ENCODE measurements at places on chromosomes 1 and 21.

DNA sequence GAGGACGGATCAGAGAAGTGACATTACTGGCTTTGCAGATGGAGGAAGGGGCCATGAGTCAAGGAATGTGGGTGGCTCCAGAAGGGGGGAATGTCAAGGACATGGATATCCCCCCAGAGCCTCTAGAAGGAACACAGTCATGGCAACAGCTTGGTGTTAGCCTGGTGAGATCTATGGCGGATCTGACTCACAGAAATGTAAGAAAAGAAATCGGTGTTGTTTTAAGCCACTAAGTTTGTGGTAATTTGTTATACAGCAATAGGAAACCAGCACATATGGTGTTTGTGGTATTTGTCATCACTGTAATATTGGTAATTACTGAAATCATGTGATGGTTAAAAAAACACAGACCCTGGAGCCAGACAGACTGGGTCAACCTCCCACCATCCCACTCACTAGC, 236.2 kb downstream of the SETD4 start:
- no peak for DNase-seq

GRCh38 chr1:116418091-116418830, 45.2 kb downstream of the ATP1A1 start:
- peak; percentile 83 for DNase-seq

DNA sequence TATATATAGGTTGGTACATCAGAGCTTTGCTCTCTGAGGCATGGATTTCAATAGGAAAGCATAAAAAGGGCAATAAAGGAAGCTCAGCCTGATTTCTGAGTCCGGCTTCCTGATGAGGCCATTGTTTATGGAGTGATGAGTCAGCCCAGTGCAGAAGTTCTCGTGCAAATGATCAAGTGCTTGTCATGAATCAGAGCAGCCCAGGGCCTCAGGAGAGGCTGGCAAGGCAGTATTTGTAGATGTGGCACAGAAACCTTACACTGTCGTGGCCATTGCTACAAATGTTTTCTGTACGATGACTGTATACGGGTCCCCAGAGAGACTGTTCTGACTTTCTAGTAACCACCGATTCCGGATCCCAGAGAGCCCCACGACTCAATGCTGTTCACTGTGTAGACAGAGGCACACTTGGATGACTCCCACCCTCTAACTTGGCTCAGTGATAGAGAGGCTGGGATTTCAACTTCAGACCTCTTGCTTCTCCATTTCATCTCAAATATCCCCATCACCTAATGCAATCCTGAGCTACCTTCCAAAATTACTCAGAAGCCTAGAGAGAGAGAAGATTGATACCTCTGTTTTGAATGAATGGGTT, 26.8 kb downstream of the UMODL1 start:
- peak; percentile 69 for DNase-seq

- DNase-seq = peak; percentile 26
Observed at GRCh38 chr1:172742599-172743500, 83.9 kb downstream of the FASLG start.

DNA sequence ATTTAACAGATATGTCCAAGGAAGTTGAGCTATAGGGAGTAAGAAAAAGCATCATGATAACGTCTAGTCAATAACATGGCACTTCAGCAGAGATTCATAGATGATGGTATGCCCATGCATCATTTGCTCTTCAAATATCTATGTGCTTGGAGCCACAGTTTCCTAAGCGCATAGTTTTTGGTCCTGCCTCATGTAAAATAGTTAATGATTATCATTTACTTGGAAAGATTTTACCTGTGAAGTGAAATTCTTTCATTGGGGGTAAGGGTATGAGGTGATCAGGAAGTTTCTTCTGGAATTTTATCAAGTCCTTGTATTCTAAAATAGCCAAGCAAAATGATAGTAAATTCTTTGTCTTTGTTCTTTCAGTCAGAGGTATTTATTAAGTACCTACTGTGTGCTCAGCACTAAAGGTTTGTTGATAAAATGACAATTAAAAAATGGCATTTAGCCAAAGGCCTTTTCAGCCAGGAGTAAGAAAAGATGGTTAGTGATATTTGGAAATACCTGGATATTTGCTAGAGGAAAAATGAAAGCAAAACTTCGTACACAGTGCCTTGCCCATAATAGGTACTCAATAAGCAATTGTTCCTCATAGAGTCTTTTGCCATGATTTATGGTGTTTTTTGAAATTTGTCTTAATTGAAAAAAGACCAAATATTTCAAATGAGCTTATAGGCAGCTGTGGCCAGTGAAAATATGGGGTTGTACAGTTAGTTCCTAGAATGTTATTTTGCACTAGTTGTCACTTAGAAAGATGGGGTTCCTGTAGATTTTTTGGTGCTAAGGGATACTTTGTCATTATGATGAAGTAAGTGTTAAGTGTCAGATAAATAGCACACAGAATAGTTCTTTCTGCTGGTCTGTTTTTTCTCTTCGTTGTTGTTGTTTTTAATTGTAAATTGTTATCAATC, 13.1 kb downstream of the PDIK1L start:
- DNase-seq = no peak

- no peak for DNase-seq
Observed at GRCh38 chr1:59972216-59972927, 45.8 kb upstream of the CYP2J2 start.

- DNase-seq = no peak
Observed at GRCh38 chr21:46553993-46554392, 50.9 kb downstream of the S100B start.

DNA sequence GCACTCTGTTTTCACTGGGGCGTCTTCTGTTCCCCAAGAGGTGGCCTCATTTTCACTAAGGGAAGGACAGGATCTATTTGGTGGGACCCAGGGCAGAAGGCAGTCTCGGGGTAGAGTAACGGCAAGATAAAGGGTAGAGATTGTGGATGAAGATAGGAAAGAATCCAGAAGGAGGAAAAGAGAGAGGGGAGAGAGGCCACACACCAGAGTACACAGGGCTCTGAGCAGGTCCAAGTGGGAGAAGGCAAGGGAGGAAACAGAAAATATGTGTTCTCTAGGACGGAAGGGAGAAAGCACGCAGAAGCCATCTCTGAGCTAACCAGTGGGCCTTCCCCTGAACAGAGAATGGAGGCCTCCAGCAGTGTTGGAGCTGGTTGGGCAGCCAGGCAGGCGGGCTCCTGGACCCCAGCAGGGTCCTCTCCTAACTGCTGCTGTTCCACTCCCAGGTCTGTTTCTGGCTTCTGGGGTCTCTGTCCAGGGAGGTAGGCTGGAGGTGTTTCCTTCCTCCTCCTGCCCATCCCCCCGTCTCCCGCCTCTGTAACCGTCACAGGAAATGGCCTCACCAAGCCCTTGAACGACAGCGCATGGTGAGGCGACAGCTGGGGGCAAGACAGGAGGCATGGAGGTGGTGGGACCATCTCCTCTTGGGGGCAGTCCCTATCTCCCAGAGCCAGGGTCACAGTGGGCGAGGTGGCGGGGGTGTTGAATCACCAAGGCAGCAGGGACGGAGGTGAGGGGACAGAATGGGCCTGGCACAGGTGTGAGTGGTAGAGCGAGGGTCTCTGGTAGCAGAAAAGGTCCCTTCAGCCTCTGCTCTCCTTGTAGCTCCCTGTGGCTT, 649 bp downstream of the PTPN7 start:
- no peak for DNase-seq

GRCh38 chr21:41817877-41818855, 51.3 kb upstream of the RIPK4 start:
- no peak for DNase-seq

- DNase-seq = no peak
Observed at GRCh38 chr1:2031546-2032540, 12.7 kb downstream of the GABRD start.

DNA sequence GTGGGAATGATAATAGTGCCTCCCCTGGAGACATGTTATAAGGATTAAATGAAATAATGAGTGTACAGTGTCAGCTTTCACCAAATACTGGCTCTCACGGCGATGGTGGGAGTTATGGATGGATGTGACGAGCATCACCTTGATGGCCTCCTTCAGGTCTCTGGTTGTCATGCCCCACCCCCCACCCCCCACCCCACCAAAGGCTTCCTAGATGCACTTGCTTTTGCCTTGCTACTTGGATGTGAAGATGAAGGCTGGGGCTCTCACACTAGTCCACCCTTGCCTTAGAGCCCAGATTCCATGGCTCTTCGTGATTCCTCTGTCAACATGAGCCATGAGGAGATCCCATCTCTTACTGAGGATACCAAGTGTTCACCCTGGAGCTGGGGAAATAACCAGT, 412.3 kb downstream of the NPHP4 start:
- no peak for DNase-seq

- no peak for DNase-seq
Observed at GRCh38 chr21:40173816-40174215, 306.6 kb downstream of the PCP4 start.

DNA sequence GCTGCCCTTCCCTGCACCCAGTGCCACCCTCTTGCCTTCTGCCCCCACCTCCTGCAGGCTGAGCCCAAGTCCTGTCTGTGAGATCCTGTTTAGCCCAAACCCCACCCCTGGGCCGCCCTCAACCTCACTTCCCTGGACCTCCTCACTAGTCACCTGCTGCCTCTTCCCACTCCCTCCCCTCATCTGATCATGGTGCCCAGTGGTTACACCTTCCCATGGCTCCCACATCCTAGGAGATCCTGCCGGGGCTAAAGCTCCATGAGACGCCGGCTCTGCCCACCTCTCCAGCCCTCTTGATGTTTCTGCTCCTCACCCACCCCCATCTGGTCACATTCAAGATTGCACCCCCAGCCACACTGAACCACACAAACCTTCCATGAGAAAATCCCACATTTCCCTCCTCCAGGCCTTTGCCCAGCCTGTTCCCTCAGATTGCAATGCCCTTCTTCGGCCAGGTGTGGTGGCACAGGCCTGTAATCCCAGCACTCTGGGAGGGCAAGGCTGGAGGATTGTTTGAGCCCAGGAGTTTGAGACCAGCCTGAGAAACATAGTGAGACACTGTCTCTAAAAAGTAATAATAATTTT, 17.0 kb downstream of the TTC39A start:
- DNase-seq = no peak

DNA sequence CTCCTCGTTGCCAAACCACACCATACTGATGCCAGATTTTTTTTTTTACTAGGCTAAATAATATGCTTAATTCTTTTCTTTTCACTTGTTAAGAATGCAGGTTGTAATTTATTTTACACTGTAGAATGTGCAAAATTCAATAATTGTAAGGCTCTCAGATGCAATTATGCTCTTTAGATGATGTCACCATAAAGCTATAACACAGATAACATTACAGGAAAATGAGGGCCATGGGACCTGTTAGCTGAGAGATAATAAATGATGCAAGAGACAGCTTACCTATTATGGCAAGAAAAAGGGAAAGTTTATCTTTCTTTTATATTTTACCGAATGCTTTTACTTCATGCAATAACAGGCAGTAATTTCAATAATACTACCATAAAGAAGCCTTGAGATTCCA, 35.4 kb downstream of the CHRM3 start:
- DNase-seq = no peak

DNA sequence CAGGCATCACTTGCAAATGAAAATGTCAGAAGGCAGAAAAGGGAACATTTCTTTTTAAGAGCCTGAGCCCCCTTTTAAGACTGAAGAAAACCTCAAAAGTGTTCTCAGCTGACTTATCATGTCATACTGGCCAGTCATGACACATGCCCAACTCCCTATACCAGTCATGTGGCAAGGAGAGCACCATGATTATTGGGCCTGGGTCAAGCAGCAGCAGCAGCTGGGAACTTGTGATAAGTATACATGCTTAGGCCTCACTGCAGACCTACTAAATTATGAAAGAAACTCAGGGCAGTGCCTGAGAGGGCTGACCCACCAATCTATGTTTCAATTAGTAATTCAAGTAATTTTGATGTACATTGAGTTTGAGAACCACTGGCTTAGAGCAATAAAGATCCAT, 8.6 kb downstream of the RO60 start:
- DNase-seq = no peak

GRCh38 chr1:228376262-228376628, 30.4 kb downstream of the TRIM11 start:
- no peak for DNase-seq

- DNase-seq = no peak
Observed at GRCh38 chr1:95127380-95127779, 10.2 kb downstream of the TLCD4 start.

GRCh38 chr1:227786673-227787512, 28.6 kb upstream of the PRSS38 start:
- no peak for DNase-seq

GRCh38 chr1:224503161-224504118, 68.8 kb upstream of the WDR26 start:
- DNase-seq = peak; percentile 74

DNA sequence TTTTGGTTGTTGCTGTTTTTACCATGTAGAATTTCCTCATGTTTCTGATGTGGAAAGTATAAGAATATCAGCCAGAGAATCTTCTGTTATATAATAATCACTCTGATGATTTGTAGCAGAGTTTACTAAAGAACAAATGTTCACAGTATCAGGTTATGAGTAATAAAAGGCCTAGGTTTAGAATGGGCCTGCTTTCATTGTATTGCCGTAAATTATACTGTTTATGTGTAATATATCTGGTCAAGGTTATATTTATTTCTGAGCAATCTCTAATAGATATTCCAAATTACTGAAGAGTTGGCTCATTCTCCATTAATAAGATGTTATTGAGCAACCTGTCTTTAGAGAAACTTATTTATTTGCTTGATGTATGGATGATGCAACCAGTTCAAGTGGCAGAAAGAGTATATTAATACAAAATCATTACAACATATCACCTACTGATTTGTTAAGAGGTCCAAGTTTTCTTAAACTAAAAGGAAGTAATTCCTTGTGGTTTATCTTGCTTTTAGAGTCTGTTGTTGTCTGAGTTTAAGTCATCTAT, 649.4 kb upstream of the CXADR start:
- no peak for DNase-seq

GRCh38 chr1:167198518-167199133, 22.1 kb upstream of the POU2F1 start:
- DNase-seq = peak; percentile 1

DNA sequence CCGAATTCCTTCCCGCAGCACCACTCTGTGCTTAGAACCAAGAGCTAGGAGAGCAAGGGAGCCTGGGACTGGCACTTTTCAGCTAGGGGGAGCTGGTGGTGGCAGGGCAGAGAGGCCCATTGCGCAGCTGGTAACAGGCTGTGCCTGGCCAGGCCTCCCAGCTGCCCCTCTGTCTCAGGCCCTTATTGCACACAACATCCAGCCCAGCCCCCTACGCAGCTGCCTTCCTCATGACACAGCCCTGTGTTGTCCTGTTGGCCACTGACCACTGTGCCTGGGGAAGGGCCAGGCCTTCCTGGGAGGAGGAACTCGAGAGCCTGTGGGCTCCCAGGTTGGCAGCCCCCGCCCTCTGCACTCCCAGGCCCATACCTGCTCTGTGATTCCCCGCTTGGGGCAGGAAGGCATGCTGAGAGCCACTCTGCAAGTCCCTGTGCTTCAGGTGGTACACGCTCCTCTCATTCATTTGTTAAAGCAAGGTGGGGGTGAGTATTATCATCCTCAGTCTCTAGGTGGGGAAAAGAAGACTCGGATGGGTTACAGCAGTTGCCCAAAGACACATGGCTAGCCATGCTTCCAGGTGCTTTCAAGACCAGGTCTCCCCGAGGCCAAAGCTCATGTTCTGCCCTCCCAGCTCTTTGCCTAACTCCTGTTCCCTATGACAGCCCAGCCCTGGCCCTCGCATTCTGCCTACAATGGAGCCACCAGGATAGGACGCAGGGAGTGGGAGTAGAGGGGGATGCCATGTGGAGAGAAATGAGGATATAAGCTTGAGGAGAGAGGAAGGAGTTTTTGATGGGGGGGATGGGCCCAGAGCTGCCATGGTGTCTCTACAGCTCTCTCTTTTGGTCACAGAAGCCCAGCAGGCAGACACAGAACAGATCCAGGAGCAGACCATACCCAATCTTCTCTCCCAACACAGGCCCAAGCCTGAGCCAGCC, 81.8 kb downstream of the TMEM53 start:
- no peak for DNase-seq
